ENCODE measurements at places on chromosomes 11 and 22.

DNA sequence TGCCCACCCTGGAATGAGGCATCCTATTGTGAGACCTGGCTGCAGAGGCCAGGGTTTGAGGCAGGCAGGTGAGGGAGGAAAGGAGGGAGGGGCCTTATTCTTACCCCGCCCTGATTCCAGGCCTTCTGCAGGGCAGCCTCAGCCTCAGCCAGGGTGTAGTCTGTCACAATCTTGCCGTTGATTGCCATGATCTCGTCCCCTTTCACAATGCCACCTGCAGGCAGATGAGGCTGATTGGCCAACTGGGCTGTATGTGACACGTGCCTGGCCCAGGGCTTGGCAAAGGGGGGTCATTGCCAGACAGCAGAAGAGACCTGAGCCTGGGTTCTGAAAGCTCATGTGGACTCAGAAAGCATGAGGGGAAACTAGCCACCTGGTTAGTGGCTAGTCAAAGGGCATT, 21.4 kb upstream of the ABCC8 start:
- DNase-seq: no peak

GRCh38 chr11:117170210-117170609, 8.3 kb upstream of the SIDT2 start:
- no peak for DNase-seq

GRCh38 chr11:116397602-116398084, 375.1 kb downstream of the BUD13 start:
- DNase-seq: no peak

GRCh38 chr22:40463017-40463631, 92.7 kb downstream of the SGSM3 start:
- DNase-seq: no peak

Measured in SK-N-MC (cell line).